HS-27A (cell line): ENCODE measurements at places on chromosomes 16 and 17.

- DNase-seq: no peak
Measured at GRCh38 chr16:79885320-79885719, 284.8 kb upstream of the MAF start.

DNA sequence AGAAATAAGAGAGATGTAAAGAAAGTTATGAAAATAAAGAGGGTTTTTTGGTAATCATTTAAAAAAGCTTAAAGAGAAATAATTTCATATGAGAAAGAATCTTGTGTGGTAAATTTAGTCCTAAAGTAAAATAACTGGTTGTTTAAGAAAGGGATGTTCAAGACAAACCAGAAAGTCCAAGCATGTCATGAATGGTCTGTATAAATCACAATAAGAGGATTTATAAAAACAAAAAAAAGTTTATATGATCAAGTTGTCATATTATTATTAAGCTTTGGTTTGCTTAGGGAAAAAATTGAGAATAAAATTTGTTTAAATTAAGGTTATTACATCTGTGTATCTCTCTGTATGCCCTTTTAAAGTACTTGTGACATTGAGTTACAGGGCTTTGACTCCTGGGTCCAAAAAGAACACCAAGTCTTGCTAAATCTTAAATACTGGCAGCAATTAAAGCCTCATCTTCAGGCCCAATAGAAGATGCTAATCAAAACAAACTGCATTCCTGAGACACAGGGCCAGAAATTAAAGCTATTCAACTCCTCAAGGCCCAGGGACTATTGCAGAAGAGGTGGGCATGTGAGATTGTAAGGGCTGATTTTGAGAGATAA, 15.6 kb upstream of the TRIM25 start:
- DNase-seq: no peak

- DNase-seq: peak; percentile 27
Measured at GRCh38 chr17:17712268-17712924, 31.1 kb downstream of the RAI1 start.

DNA sequence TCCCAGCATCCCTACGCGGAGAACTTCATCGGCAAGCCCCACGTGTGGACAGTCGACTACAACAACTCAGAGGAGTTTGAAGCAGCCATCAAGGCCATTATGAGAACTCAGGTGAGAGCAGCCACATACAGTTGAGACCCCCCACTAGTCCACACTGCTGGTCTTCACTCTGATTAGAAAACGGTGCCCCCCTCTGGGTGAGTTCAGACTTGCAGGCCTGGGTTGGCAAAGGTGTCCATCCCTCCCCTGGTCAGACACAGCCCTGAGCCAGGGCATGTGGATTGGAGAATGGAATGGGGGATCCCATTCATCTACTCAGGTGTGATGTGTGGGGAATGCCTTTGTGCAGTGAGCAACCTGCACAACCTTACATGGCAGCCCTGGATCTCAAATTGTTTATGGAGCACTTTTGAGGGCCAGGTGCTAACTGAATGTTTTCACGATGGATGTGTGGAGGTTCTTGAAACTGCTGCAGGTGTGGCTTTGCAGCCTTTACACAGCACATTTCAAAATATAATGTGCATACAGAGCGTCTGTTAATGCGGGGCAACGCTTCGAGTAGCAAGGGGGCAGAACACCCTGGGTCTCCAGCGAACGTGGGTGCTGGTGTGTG, 72.6 kb downstream of the MGAT5B start:
- DNase-seq: no peak

DNA sequence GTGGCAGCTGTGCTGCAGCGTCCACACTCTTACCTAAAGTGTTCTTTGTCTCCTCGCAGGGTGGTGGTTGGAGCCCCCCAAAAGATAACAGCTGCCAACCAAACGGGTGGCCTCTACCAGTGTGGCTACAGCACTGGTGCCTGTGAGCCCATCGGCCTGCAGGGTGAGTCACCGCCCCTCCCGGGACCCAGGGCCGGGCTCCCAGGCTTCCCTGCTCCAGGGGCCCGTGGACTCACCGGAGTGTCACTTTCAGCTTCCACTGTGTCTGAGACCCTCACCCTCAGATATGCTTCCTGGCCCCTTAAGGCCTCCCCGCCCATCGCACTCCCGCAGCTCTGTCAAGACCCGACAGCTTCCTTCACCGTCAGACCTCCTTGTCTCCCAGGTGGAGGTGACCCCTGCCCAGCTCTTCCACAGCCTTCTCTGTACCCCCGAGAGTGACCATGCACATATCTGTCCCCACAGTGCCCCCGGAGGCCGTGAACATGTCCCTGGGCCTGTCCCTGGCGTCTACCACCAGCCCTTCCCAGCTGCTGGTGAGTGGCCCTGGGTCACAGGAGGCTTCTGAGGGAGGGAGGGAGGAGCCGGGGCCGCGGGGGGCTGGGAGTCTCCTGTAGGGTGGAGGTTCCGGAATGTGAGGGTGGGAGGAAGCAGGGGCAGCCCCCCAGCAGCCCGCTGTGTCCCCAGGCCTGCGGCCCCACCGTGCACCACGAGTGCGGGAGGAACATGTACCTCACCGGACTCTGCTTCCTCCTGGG, 1.8 kb downstream of the ITGAX start:
- no peak for DNase-seq

GRCh38 chr16:2769675-2770056, 7.4 kb downstream of the ELOB start:
- no peak for DNase-seq
